ENCODE measurements at places on chromosomes 11 and 22.

GRCh38 chr11:67611165-67611564, 4.4 kb downstream of the NDUFV1 start:
- H3K36me3 ChIP-seq: peaks cover 51% of the 10 kb centered on the region
- ATAC-seq: no peak
- H3K4me3 ChIP-seq: no peak overlapping the region

DNA sequence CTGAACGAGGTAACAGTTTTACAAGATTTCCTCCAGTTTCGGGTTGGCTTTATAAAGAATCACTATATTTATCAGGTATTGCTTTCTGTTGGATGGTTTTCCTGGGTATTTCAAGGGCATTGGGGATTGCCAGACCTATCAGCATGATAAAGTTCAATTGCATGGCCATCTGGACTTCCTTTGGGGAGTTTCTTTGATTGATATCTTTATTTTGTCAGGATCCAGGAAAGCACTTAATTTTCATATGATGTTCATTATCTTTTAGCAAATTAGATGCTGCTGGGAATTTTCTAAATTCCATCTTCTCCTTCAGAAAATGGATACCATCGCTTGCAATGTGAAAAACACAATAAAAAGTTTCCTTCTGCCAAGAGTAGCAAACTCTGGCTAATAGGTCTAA, 21.2 kb downstream of the RFPL2 start:
- H3K4me3 ChIP-seq: no peak overlapping the region
- H3K36me3 ChIP-seq: no peaks in the 10 kb centered on the region
- H3K27me3 ChIP-seq: peaks cover 20% of the 10 kb centered on the region
- H3K27ac ChIP-seq: no peak overlapping the region
- H3K4me1 ChIP-seq: no peaks in the 10 kb centered on the region

GRCh38 chr22:42277988-42278776, 7.7 kb upstream of the TCF20 start:
- peak overlapping the region; percentile 1 for H3K27ac ChIP-seq
- H3K4me3 ChIP-seq: no peak overlapping the region
- H3K27me3 ChIP-seq: peaks cover 41% of the 10 kb centered on the region
- H3K36me3 ChIP-seq: no peaks in the 10 kb centered on the region
- peaks cover 15% of the 10 kb centered on the region for H3K4me1 ChIP-seq

DNA sequence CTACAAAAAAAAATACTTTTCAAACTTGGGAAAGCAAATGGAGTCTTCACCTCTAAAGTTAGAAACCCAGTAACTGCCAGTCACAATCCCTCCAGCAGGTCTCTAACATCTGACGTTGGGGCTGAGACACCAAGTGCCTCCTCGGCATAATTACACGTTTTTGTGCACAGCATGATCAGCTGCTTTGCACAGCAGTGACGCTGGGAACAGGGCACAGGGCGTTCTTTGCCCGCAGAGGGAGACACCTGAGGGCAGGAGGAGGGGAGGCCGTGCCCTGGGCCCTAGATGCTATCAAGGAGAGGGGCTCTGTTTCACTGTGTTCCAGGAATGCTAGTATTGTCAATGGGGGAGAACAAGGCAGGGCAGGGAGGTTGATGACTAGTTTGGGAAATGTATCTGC, 120.1 kb downstream of the PARVA start:
- no peaks in the 10 kb centered on the region for H3K36me3 ChIP-seq
- H3K27me3 ChIP-seq: no peaks in the 10 kb centered on the region
- no peak overlapping the region for H3K4me3 ChIP-seq
- no peak for ATAC-seq
- H3K27ac ChIP-seq: no peak overlapping the region

GRCh38 chr11:96094156-96094555, 170.2 kb upstream of the MTMR2 start:
- peak overlapping the region; percentile 24 for H3K27ac ChIP-seq
- no peaks in the 10 kb centered on the region for H3K27me3 ChIP-seq
- peaks cover 22% of the 10 kb centered on the region for H3K36me3 ChIP-seq
- H3K4me3 ChIP-seq: no peak overlapping the region
- H3K4me1 ChIP-seq: peaks cover 22% of the 10 kb centered on the region
- ATAC-seq: no peak

GRCh38 chr22:27050771-27051170, 393.4 kb downstream of the MIAT start:
- no peaks in the 10 kb centered on the region for H3K36me3 ChIP-seq
- H3K4me3 ChIP-seq: no peak overlapping the region
- H3K4me1 ChIP-seq: no peaks in the 10 kb centered on the region
- no peak for ATAC-seq
- no peak overlapping the region for H3K27ac ChIP-seq

GRCh38 chr11:83599066-83599465, 312.9 kb upstream of the CCDC90B start:
- H3K27ac ChIP-seq: no peak overlapping the region
- H3K4me1 ChIP-seq: peaks cover 9% of the 10 kb centered on the region
- no peaks in the 10 kb centered on the region for H3K36me3 ChIP-seq
- no peak overlapping the region for H3K4me3 ChIP-seq
- peak; percentile 56 for ATAC-seq

DNA sequence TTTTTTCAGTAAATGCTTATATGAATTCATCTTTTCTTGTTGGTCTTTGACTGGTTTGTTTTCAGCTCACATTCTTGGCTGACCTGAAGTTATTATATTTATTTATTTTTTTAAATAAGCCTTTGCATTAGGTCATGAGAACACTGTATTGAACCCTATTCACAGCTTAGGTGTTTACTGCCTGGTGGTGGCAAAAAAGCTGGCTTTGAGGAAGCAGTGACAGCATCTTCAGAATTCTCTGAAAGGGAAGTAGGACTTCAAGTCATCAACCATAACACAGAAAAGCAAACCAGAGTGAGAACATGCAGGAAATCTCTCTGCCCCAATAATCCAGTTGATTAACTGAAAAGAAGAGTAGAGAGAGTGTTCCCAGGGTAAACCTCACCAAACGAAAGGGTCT, 30.3 kb upstream of the MMP13 start:
- no peaks in the 10 kb centered on the region for H3K36me3 ChIP-seq
- no peaks in the 10 kb centered on the region for H3K4me1 ChIP-seq
- no peak overlapping the region for H3K27ac ChIP-seq
- no peak for ATAC-seq

DNA sequence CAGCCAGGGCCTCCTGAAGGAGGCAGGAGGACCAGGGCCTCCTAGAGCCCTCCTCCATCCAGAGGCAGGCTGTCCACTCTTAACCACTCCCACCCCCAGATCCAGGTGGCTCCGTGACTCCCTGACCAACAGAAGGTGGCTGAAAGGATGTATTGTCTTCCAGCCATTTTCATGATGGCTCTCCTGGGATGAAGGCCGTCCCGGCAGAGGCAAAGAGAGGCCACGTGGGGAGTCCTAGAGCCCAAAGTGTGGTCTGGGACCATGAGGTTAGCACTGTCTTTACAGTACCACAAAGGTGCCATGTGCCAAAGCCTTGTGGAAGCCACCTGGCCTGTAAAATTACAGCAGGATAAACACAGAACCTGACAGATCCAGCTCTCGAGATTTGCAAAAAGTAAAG, 42.3 kb downstream of the DUSP8 start:
- no peak for ATAC-seq
- no peak overlapping the region for H3K27ac ChIP-seq
- H3K36me3 ChIP-seq: peaks cover 16% of the 10 kb centered on the region

GRCh38 chr11:108966978-108967377, 302.1 kb downstream of the DDX10 start:
- ATAC-seq: no peak
- H3K4me1 ChIP-seq: no peaks in the 10 kb centered on the region
- H3K36me3 ChIP-seq: no peaks in the 10 kb centered on the region
- no peak overlapping the region for H3K4me3 ChIP-seq
- H3K27ac ChIP-seq: no peak overlapping the region

DNA sequence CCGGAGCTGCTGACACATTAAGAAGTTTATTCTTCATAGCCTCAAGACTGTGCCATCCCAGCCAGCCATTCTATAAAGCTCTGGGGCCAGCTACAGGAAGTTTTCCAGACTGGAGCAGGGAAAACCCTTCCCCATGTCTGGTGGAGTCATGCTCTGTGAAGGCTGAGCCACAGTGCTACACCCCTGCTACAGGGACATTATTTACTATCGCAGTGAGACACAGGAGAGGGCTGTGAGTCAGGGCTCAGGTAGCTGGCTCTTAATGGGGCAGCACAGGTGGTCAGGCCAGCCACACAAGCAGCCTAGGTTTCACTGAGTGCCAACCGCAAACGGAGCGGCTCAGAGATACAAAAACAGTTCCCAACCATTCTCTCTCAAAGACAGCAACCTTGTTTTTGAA, 12.1 kb downstream of the HPS4 start:
- no peak overlapping the region for H3K27ac ChIP-seq
- ATAC-seq: no peak
- H3K36me3 ChIP-seq: peaks cover 52% of the 10 kb centered on the region
- no peaks in the 10 kb centered on the region for H3K27me3 ChIP-seq

GRCh38 chr22:23769321-23769965, 1.7 kb upstream of the CHCHD10 start:
- no peaks in the 10 kb centered on the region for H3K27me3 ChIP-seq
- H3K4me1 ChIP-seq: peaks cover 87% of the 10 kb centered on the region
- peaks cover 5% of the 10 kb centered on the region for H3K36me3 ChIP-seq
- H3K4me3 ChIP-seq: peak overlapping the region; percentile 94

- H3K27me3 ChIP-seq: no peaks in the 10 kb centered on the region
- H3K4me3 ChIP-seq: peak overlapping the region; percentile 22
- peaks cover 26% of the 10 kb centered on the region for H3K36me3 ChIP-seq
- peak overlapping the region; percentile 97 for H3K27ac ChIP-seq
- peaks cover 78% of the 10 kb centered on the region for H3K4me1 ChIP-seq
Observed at GRCh38 chr11:67441098-67441563, 2.1 kb downstream of the CORO1B start.

GRCh38 chr11:34519595-34520235, 6.1 kb upstream of the ELF5 start:
- H3K4me1 ChIP-seq: no peaks in the 10 kb centered on the region
- H3K27me3 ChIP-seq: peaks cover 3% of the 10 kb centered on the region
- ATAC-seq: no peak
- no peak overlapping the region for H3K4me3 ChIP-seq
- H3K27ac ChIP-seq: no peak overlapping the region
- no peaks in the 10 kb centered on the region for H3K36me3 ChIP-seq

- H3K27me3 ChIP-seq: peaks cover 37% of the 10 kb centered on the region
- no peak overlapping the region for H3K27ac ChIP-seq
- no peaks in the 10 kb centered on the region for H3K4me1 ChIP-seq
Observed at GRCh38 chr11:70761094-70761907, 363.0 kb downstream of the CTTN start.

DNA sequence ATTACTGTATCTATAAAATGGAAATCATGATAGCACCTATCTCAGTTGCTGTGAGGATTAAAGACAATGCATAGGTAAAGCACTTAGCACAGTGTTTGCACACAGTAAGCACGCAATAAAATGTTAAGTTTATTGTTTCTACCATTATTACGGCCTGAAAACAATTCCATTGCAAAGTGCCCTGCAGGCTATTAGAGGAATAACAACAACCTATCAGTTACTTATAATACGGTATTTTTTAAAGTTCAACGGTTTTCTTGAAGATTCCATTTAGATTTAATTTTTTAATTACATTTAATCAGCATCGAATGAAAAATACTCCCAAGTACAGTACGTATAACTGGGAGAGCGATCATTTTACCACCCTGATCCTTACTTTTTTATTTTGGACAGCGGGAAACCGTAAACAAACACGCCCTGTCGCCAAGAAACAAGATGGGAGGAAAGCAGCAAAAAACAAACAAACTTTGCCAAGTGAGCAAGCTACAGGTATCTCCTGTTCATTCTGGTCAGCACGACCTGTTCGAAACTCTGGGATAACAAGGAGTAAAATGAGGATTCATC, 893 bp downstream of the SLC36A4 start:
- no peak for ATAC-seq
- peak overlapping the region; percentile 95 for H3K27ac ChIP-seq
- H3K36me3 ChIP-seq: peaks cover 4% of the 10 kb centered on the region
- peaks cover 21% of the 10 kb centered on the region for H3K4me1 ChIP-seq
- H3K27me3 ChIP-seq: no peaks in the 10 kb centered on the region
- peak overlapping the region; percentile 91 for H3K4me3 ChIP-seq

- ATAC-seq: no peak
- no peaks in the 10 kb centered on the region for H3K27me3 ChIP-seq
- no peaks in the 10 kb centered on the region for H3K4me1 ChIP-seq
- H3K4me3 ChIP-seq: no peak overlapping the region
- H3K36me3 ChIP-seq: no peaks in the 10 kb centered on the region
Observed at GRCh38 chr11:42524534-42525227, 787.1 kb upstream of the API5 start.

DNA sequence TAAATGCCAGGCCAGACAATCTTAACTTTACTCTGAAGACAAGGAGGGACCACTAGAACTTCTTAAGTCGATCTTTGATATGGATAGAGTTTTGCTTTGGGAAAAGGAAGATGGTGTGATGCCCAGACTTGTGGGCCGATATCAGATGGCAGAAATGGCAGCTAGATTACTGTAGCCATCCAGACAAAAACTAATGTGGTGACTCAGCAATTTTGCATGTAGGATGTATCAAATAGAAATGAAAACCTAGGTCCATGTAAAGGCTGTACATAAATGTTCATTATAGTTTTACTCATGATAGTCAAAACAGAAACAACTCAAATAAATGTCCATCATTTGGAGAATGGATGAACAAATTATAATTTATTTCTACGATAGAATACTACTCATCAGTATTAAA, 121.5 kb downstream of the APIP start:
- no peaks in the 10 kb centered on the region for H3K36me3 ChIP-seq
- ATAC-seq: no peak
- H3K27ac ChIP-seq: no peak overlapping the region
- H3K4me1 ChIP-seq: no peaks in the 10 kb centered on the region
- no peak overlapping the region for H3K4me3 ChIP-seq
- H3K27me3 ChIP-seq: peaks cover 11% of the 10 kb centered on the region

- ATAC-seq: peak; percentile 49
- peak overlapping the region; percentile 88 for H3K27ac ChIP-seq
- peaks cover 27% of the 10 kb centered on the region for H3K27me3 ChIP-seq
Observed at GRCh38 chr11:10322830-10323792, 18.2 kb downstream of the ADM start.

GRCh38 chr11:57160665-57161064, 21.1 kb upstream of the LRRC55 start:
- no peak overlapping the region for H3K4me3 ChIP-seq
- no peaks in the 10 kb centered on the region for H3K36me3 ChIP-seq
- H3K27me3 ChIP-seq: peaks cover 26% of the 10 kb centered on the region
- no peaks in the 10 kb centered on the region for H3K4me1 ChIP-seq

- no peak overlapping the region for H3K27ac ChIP-seq
- no peaks in the 10 kb centered on the region for H3K27me3 ChIP-seq
- no peaks in the 10 kb centered on the region for H3K4me1 ChIP-seq
- no peaks in the 10 kb centered on the region for H3K36me3 ChIP-seq
Observed at GRCh38 chr11:85828640-85828978, 17.7 kb upstream of the SYTL2 start.

GRCh38 chr11:95140397-95141033, 50.9 kb downstream of the ENDOD1 start:
- peaks cover 9% of the 10 kb centered on the region for H3K27me3 ChIP-seq
- H3K4me3 ChIP-seq: no peak overlapping the region
- peaks cover 8% of the 10 kb centered on the region for H3K4me1 ChIP-seq
